Spinal cord (tissue), 10 donors: ENCODE measurements at places on chromosomes 11 and 22.
A peak's percentile ranks its signal among the peaks of the same experiment; 100 is the strongest.

- DNase-seq = peak; percentile 33
Observed at GRCh38 chr22:17199003-17199731, 20.1 kb downstream of the ADA2 start.

DNA sequence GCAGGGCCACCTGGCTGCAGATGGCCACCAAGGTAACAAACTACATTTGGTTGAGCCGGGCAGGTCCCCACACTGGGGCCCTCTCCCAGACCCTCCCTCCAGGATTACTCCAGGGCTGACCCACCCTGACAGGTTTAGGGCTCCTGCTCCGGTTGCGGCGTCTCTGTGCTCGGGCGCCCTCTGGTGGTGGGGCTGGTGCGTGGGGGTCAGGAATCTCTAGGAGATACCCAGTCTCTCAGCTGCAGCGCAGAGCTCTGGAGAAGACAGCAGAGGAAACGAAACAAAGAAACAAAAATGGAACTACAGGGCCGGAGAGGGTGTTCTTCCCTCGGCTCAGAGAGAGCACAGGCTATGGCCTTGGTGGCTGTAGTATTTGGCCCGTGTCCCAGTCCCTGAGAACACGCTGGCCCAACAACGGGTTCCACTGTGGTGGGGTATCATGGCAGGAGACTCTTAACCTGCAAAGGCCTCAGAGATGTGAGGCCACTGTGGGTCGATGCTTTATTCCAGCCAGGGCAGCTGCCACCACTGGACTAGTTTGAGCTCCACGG, 2.4 kb downstream of the C11orf96 start:
- DNase-seq = no peak

- no peak for DNase-seq
Observed at GRCh38 chr11:32772731-32773130, 21.7 kb downstream of the CCDC73 start.

DNA sequence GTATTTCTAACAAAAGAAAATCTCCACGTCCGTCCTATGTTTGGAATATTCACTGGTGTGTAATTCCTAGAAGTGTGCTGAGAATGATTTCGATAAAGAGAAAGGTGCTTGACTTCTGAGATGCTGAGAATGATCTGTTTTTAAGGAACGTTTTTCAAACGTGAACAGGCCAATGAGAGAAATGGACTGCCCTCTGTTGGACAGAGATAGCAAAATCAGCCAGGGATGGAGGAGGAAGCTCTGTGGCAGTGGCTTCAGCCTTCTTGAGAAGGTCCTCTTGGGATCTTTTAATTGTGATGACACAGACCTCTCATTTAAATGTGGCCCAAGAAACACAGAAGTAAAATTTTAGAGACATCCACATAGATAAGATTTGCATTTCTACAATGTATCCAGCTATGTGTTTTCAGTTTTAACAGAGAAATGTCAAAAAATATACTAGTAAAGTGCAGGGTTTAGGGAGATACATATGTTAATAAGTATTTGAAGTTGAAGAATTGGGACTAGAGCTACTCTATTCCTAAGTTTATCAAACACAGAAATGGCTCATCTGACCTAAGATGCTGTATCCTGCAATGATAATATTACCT, 84.0 kb upstream of the RCN1 start:
- no peak for DNase-seq

DNA sequence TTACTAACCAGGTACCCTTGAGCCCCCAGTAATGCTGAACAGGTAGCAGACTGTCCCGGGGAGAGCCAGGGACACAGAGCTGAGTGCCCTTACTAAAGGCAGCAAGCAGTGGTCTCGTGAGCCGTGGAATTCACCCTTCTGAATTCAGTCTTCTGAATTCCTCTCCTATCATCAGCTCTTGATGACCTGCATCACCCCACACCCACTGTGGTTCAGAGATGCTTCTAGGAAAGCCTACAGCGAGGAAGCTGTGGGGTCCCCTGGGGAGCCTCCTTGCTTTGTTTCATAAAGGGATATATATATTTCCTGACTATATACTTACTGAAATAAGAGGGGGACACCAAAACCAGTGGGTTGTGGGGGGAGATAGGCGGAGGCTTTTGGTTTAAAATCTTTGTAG, 2.6 kb downstream of the SPATA19 start:
- DNase-seq = no peak

DNA sequence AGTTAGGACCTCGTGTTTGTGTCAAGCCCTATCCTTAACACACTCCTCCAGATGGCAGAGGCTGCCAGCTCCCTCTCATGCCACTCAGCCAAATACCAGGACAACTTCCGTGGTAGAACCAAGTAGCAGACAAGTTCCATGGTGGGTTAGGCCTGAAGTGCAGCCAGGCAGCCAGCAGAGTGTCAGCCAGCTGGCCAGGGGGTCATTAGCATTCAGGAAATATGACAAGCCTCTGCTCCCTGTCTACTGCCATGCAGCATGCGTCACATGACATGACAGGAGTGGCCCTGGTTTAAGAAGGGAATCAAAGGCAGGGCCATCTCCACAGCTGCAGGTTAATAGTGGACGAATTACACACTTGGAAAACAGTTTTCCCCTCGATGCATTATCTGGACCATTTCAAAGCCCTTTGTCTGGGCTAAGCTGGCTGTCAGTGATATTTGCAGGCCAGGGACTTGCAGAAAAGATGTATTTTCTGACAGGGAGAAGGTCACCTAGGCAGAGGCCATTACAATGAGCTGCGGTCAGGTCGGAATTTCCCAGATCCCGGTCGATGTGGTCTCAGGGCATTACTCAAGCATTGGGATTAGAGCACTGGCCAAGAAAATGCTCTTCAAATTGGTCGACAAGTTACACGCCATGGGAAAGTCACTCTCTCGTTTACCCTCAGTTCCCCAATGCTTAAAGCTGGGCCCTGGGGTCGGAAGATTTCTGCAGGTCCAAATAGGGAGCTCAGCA, 461.7 kb upstream of the CADM1 start:
- DNase-seq = peak; percentile 30

DNA sequence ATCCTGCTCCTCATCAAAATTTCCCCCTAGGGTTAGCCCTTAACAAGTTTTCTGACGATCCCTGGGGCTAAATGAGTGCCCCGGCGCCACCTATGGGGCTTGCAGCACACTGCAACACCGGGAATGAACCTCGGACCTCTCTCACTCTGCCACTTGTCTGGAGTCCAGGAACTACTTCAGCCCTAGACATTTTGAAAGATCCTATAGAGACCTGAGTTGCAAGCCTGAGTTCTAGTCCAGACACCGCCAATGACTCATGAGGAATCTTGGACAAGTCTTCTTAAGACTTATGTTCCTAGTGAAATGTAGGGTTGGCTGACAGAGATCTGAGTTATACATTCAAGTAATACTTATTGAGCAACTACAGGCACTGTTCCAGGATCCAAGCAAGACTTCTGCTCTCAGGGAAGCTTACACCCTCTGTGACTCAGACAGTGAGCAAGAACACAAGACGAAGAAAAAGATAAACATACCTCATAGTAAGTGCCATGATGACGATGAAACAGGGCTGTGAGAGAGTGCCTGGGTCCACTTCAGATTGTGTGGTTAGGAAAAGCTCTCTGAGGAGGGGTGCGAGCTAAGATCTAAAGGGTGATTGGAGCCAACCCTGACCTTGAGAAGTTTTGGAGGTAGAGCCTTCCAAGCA, 10.2 kb upstream of the STK33 start:
- no peak for DNase-seq

DNA sequence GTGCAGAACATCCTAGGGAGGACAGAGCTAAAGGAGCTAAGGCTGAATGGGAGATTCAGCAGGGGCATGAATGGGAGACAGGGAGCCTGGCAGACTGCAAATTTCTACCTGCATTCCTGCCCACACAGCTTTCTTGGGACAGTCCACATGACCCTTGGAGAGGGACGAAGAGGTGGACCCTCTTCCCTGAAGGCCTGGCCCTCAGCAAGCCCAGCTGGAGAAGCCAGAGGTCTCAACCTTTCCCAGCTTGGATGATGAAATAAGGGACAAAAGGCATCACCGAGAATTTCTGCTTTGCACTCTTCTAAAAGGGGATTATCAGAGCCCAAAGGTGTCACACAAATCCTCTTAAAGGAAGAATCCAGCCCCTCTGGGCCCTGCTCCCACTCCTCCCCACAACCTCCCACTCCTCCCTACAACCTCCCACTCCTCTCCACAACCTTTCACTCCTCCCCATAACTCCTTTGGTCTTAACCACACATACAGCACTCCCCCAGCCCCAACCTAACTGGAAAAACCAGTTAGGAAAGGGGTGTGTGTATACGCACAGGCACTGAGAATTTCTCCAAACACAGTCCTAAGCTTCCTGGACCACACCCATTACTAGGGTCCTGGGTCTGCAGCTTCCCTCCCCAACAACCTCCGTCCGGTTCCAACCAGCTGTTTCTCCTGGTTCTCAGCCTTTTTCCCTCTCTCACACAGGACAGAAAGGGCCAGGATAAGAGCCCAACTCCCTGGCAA, 38.4 kb downstream of the RPL27A start:
- no peak for DNase-seq

DNA sequence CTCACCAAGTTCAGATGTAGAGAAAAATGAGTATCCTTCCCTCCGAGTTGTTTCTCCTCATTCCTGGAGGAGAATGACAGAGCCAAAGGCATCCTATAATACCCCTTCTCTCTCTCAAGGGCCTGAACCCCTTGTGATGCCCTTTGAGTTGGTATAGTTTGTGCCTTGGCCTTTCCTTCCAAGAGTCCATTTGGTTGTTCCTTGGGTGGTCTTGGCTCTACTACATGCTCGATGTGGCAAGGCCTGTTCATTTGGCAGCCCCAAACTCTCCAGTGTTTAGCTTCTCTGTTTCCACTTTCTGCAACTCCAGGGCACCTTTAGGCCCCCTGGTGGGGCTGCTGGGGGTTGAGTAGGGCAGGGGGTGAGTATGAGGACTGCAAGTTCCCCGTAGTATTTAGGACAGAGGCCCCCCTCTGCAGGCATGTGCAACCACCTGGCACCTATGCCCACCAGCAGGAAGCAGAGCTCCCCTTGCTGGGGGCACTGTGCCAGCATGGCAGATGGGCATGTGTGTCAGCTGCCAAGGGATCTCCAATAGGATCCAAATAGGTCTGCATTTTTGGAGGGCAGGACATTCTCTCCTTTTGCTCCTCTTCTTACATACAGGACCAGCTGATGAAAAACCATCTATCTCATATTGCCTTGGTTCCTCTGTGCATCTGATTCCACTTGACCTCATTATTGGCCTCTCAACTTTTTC, 217.2 kb upstream of the CADM1 start:
- peak; percentile 84 for DNase-seq

DNA sequence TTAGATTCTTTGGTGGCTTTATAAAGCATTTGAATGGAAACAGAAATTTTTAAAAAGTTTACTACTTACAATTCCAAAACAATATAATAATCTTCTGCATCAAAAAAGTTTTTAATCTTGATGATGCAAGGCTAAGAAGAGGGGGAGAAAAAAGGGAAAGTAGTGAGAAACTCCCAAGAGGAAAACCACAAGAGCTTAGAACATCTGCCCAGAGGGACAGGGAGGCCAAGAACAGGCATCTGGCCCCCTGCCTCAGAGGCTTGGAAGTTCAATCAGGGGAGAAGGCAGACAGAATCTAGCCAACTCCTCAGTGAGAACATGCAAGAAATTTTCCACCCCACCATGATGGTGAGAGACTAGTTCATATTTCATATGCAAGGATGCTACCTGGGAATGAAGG, 23.8 kb upstream of the TTC28 start:
- no peak for DNase-seq

- no peak for DNase-seq
Observed at GRCh38 chr11:57164317-57164716, 17.4 kb upstream of the LRRC55 start.

DNA sequence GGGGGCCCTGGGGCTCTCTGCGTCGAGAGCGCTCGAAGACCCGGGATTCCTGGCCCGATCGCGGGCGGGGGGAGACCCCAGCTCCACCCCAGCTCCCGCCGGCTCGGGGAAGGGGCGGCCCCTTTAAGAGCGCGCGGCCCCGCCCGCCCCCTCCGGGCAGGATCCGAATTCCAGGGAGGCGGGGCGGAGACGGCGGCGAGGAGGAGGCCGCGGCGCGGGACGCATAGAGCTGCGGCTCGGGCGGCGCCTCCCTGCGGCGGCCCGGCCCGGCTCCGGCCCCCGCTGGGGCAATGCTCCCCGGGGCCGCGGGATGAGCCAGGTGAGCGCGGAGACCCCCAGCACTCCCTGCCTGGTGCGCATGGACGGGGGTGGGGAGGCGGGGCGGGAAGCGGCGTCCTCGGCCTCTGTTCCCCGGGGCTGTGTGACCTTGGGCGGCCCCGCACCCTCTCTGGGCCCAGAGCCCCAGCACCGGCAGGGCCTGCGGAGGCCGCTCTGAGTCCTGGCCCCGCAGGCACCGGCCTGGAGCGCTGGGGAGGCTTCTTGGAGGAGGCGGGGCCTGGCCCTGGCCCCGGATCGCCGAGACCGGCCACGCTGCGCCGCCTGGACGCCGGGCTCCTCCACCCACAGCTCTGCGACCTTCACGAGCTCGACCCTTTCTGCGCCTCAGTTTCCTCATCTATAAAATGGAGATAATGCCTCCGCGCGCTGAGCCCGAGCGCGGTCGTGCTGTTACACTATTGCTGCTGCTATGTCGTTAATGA, 565 bp downstream of the GAS2L1 start:
- peak; percentile 85 for DNase-seq

GRCh38 chr11:33606762-33607161, 93.9 kb downstream of the C11orf91 start:
- DNase-seq = no peak

DNA sequence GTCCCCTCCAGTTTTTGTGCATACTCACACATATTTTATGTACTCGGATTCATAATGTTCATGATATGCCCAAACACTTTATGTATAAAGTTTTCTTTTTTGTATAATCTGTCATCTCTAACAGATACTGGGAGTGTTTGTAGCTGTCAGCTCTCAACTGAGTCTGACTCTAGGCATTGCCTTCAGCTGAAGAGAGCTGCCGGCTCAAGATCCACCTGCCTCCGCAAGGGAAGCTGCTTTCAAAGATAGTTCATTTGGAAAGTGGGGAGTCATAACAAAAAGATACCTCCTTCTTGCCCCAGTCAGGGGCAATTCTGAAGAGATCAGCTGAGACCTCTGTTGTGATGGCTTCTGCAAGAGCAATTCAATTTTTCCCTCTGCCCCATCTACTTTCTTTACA, 58.9 kb downstream of the GUCY1A2 start:
- DNase-seq = no peak

DNA sequence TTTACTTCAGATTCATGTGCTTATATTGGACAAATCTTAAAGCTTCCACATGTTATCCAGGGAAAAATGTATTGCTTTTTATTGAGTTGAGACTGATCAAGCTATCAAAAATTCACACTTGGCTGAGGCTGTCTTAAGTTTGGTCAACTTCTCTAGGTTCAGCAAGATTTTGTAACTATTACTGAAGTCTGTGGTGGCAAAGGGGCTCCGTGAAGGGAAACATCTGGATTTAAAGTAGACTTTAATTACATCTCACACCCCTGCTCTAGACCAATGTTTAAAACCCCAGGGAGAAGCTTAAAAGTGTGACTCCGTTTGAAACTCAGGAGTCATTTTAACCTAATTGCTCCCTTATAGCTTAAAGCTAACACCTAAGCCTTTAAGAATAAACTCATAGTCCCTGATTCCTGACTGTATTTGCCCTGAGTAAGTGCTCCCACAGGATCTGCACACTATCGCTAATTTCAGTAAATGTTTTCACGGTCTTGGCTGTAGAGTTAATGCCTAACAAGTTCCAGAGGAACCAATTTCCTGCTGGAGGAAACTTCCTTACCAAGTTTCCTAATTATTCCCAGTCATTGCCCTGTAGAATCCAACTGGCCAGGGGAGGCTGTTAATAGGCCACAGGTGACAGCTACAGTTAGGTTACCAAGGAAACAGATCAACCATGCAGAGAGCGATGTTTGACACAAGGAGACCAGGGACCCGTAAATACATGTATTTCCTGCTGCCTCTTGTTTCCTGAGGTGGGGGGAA, 40.5 kb downstream of the OR10A6 start:
- DNase-seq = no peak

- no peak for DNase-seq
Observed at GRCh38 chr11:121391914-121392313, 60.2 kb upstream of the SORL1 start.
